ENCODE measurements at places on chromosomes 5 and 9.

- no peak for DNase-seq
Observed at GRCh38 chr5:103126557-103126956, 6.5 kb downstream of the PPIP5K2 start.

DNA sequence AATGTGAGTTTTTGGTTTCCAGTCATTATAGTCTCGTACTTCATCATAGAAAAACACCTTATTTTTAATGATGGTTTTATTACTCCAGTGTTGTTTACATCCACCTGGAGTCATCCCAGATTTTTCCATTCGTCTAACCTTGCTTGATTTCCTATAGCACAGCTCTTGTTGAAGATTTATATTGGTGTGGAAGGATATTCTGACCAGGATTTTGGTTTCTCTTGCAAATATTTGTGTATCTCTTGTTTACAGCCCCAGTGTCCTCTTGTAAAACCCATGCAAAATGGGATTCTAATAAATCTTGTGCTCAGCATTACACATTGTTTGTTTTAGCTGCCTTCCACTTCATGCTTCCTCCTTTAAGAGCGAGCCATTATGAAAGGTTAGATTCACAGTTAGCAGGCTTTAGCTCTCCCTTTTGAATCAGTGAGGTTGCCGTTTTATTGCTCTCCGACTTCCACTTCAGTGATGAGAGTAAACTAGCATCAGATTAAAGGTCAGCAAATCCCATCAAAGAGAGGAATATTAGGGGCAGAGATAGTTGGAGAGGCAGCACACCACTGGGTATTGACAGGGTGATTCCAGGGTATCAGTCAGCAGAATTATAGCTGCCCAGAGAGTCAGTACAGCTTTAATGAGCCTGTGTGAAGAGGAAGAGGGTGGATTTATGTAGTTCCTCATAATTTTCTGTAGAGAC lies 157.1 kb downstream of the PBX3 start:
- no peak for DNase-seq

DNA sequence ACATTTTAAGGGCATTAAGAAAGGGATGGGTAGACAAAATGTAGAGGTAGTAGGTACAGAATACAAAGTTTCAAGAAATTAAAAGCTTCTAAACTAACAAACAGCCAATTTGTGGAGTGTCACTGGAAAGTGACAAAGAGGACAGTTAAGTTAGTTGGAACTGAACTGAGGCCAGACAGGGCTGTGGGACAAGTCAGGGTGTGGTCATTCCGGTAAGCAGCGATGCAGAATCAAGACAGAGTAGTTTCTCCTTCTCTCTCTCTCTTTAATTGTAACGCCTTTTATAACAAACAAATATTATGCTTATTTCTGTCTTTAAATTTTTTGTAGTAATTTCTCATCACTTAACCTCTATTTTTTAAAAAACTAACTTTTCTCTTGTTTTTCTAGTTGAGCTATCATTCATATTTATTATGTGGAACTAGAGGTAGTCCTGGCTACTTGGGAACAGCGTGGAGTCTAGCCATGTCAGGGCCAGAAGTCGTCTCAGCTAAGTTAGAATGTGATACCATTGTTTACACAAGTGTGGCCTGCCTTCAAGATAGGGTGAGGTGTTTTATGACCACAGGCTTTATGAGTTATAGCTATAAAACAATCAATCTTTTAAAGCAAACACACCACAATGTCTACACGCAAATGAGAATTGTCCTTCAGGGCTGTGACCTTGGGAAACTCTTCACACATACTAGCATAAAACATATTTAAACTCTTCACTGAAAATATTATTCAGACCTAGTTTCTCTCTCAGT lies 115.3 kb upstream of the CDKN2B start:
- DNase-seq: no peak

GRCh38 chr5:109516390-109516789 lies 106.6 kb upstream of the PJA2 start:
- peak; percentile 45 for DNase-seq

DNA sequence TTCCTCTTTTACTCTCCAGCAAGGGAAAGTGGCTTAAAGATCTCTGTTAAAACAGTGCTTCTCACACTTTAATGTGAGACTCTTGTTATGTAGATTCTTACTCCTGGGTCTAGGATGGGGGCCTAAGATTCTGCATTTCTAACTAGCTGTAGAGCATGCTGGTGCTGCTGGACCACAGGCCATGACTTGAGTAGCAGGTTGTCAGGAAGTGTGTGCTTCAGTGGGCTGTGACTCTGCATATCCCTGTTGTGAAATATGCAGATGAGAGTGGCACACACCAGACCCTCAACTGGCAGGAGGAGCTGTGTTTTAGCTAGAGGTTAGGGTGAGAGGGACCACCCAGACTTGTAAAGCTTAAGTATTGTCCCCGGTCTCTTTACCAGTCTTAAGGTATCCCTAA lies 191.1 kb upstream of the DMRT1 start:
- no peak for DNase-seq

GRCh38 chr9:12935714-12936113 lies 160.9 kb downstream of the LURAP1L start:
- peak; percentile 83 for DNase-seq

DNA sequence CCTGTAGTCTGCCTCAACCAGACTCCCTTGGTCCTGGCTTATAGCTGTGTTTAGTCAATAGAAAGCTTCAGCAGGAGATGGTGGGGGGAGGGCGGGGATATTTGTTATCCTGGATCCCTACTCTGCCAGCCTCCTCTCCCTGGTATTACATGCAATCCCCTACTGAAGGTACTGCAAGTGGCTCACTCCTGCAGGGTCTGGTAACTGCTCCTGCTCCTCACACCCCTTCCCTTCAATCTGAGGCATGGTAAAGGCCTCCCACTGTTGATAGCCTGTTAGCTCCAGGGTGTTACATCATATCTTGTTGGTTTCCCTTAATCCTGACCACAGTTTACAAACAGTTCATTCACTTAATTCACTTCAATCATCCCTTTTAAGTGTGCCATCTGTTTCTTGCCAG lies 137.5 kb downstream of the AP3B1 start:
- DNase-seq: no peak

DNA sequence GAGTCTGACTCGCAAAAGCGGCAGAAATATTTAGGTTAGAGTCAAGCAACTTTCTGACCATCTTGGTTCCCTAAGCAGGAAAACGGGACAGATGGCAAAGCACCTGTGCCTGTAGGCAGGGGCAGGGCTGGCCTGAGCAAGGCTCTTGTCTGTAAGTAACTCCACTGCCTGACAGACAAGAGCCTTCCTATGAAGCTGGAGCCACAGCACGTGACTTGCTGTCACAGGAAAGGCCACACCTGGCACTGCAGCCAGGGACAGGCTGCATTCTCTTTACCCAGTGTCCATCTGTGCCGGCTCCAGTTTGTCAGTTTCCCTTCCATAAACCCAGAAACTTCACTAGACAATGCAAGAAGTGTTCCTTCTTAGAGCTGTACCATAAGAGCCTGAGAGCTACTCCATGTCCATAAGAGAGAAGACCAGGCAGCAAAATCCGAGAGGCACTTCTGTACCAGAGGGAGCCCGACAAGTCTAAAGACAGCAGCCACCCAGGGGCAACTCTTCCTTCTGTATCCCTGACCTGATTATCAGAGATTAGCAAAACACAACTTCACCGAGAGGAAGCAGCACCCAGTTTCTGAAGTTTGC lies 78.1 kb downstream of the GPR21 start:
- no peak for DNase-seq

GRCh38 chr9:131722255-131722654 lies 17.6 kb downstream of the RAPGEF1 start:
- DNase-seq: no peak

DNA sequence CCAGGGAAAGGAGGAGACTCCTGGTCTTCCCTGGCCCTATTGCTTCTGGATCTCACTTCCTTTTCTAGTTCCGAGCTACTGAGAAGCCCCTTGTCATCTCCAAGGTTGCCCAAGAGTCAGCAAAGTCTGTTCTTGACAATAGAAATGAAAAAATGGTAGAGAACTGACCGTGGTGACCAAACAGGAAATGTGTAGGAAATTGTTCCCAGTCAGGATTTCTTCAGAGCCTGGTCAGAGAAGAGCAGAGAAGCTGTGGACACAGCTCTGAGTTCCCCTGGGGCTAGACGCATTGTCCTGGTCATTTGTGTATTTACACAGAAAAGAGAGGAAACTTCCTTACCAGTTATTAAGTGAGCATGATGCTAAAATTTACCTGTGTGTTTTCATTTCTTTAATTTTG lies 35.6 kb downstream of the S1PR3 start:
- DNase-seq: no peak

DNA sequence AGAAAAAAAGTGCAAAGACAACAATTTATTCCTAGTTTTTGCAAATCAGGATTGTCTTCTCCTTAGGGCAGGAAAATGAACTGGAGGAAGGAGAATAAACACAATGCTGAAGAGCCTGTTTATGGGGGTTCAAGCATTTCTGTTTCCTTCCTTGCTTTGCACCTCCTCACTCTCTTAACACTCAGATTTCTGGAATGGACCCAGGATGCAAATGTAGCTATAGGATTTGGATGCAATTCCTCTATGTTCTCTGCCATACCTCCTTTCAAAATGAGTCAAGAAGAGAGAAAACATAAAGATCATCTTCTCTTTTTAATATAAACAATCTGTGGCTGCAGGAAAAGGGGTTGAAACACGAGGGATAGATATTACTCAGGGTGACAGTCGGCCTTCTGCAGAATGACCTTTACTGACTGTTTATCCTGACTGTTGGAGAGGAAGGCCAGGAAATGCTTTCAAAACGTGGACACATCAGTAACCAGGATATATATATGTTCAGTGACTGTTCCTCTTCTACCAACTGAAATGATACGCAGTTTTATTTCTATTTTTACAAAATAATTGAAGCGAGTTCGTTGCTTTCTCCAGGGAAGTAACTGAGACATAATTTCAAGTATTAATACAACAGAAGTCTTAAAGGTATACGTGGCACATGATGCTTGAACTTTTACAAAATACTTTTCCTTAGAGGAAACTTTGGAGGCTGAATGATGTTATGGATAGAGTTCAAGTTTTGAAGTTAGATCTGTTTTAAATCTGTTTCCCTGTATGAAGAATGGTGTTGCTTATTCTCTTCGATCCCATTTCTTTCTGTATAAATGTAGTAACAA lies 44.4 kb downstream of the ACTBL2 start:
- DNase-seq: no peak

- peak; percentile 43 for DNase-seq
Observed at GRCh38 chr9:3516667-3517330, 9.0 kb downstream of the RFX3 start.

DNA sequence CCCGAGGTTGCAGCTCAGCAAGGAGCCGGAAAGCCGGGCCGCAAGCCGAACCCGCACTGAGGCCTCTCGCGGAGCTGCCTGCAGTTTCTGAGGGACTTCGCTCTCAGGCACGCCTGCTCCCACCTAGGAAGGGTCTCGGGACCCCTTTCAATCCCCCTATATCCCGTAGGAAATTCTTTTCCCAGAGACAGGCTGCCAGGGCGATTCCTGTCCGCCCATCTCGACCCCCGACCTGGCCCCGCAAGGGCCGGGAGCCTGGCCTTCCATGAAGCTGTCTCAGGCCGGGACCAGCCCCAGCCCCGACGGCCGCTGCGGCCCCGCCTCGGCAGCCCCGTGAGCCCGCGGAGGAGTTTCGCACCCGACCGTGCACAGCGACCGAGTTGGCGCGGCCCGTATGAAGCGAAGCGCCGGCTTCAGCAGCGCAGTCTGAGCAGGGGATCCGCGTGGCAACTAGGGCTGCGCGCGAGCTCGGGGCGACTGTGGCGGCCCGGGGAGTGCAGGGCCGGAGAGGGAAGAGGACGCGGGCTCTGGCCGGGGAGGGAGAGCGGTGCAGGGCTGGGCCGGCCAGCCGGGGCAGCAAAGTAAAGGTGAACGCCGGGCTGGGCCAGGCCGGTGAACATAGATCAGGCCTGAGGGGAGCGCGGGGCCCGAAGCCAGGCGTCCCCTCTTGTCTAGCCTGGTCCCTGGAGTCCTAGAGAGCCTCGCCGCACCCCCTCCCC lies 977 bp upstream of the PRDM12 start:
- DNase-seq: no peak

DNA sequence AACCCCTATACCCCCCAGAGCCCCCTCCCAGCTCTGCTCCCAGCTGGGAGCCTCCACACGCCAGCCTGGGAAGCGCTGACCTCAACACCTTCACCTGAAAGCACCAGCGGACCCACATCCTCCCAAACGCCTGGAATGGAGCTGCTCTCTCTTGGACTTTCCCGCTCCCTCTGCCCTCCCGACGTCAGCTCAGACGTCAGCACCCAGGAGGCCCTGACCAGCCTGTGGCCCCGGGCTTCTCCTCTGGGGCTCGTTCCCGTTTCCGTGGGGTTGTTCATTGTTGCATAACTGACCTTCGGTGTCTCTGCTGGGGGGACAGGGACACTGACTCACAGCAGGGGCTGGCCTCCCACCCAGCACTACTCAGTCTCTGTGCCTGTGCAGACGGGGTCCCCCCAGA lies 35.0 kb upstream of the SLC6A3 start:
- DNase-seq: no peak

DNA sequence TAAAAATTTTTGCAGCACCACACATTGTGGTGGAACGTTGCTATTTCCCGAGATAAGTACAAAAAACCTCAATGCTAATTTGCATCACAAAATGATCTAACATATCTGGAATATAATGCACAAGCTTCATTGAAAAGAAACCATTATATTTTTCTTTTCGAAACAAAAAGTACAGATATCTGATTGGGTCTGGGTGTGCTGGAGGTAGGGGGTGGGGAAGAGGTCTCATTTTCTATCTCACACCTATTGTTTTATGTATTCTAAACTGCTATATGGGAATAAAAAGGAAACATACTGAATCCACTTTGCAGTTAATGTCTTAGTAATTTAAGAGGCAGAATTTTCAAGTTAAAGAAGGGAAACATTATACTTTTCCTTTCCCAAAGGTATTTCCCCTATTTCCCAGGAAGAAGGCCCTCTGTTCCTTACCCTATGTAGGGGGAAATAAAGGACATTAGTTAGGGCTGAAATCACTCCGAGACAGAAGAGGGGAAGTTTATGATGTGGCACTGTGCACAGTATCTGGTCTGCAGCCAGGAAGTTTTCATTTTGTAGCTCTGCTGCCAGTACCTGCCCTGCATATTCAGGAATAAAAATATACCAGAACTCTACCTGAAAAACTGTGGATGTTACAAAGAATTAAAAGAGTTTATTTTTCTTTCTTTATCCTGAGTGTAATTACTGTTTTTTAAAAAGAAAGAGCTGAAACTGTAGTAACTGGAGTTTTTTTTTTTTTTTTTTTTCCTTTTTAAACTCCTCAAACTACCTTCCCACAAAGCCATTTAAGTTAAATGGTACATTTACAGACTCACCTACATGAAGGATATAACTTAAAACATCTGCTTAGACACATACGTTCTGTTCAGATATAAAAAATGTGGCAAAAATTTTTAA lies 7.4 kb downstream of the MEF2C start:
- no peak for DNase-seq

- peak; percentile 75 for DNase-seq
Observed at GRCh38 chr9:7216004-7216841, 458.4 kb downstream of the KDM4C start.

DNA sequence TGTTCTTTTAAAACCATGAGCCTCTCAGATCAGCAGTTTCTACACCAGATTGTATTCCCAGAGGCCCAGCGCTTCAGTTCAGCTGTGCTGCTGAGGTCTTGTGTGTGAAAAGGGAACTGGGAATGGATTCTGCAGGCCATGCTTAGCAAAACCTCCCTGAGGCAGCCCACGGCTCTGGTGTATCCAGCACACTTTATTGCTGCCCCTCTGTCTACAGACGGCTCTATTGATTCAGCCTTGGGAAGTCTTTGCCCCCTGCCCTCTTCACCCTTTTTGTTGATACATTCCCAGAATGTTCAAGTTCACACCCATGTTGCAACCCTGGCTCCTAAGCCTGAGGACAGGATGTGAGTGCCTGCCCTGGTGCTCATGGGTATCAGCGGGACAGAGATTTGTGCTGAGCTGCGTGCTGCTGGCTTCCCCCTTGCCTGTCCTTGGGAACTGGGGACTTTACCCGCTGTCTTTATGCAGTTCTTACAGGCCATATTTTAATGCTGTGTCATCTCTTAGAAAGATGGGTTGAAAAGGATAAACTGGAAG lies 37.3 kb downstream of the ARHGAP26 start:
- DNase-seq: no peak

Measured in AG10803 (cell line).